ENCODE measurements at places on chromosomes 11 and 22.

DNA sequence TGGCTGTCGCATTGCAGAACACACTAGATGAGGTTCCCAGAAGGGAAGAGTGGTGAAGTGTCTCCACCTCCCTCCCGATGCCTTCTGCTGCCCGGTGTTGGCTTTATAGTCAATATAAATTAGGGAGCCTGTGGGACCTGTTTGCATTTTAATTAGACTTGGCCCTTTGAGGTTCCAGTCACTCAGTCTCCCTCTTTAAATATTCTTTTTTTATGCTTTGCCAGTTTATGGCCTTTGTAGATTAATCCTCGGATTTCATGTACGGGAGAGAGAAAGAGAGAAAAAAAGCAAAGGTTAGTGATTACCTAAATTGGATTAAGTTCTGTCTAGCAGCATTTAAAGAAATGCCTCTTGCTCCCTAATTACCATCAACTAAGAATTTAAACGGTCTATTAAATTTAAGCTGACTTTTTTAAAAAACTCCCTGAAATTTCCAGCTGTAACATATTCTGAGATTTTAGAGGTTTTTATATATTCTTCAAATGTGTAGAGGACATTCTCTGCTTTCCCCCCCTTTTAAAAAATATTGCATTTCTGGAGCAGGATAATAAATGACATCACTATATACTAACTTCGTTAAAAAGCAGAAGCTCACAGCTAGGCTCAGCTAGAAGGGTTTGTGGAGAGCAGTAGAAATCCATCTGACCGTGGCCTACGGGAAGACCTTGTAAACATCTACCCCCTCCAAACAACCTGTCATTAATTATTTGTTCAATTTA lies 84.4 kb downstream of the PRR5L start:
- DNase-seq = no peak

DNA sequence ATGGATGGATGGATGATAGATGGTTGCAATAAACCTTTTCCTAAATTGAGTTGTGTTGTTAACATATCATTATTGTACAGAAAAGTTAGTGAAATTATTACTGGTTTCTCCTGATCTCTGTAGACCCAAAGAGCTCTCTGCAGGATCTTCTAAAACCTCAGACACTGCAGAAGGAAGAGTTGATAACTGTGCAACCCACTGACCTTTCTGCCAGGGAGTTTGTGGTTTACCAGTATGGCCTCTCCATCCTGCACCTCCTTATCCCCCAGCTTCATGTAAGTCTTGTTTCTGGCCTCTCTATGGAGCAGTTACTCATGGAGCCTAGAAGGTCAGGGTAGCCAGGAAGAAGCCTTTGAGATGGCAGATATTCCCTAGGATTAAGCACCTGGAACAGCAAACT lies 45.6 kb downstream of the BTG4 start:
- DNase-seq = no peak

DNA sequence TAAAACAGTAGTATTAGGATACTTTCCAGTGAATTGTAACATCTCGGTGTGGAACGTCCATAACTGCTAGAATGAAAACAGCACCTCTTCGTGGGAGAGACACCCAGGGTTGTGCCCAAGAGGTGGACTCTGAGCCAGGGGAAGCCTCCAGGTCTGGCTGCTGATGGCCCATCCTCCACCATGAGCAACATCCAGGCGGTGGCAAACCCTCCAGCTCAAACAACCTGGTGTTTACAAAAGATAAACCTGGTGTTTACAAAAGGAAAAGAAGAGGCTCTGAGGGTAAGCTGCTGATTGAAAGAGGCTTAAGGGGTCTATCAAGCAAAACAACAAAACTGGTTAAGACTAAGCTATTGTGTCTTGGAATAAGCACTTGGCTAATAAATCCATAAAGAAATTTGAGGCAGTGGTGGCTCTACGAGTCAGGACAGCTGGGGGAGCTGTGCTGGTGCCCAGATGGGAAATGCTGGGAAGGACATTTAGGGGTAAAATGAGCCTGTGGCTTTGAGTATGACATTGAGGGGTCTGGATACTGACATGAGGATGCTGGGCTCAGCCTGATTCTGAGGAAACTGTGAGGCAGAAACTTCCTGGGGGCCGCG lies 909.0 kb downstream of the BRD1 start:
- DNase-seq = no peak

DNA sequence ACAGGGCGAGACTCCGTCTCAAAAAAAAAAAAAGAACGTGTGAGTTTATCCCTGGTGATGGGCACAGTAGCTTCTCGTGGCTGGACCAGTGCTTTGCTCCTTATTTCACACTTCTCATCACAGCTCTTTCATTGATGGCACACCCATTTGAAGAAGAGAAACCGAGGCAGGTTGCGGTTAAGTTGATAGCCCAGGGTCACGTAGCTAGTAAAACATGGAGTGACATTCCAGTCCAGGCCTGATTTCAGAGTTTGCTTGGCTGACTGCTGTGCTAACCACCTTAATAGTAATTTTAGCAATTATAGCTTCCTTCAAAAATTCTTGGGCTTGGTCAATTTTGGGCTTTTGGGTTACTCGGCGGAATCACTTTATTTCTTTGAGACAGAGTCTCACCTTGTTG lies 25.8 kb downstream of the AP2A2 start:
- DNase-seq = no peak

DNA sequence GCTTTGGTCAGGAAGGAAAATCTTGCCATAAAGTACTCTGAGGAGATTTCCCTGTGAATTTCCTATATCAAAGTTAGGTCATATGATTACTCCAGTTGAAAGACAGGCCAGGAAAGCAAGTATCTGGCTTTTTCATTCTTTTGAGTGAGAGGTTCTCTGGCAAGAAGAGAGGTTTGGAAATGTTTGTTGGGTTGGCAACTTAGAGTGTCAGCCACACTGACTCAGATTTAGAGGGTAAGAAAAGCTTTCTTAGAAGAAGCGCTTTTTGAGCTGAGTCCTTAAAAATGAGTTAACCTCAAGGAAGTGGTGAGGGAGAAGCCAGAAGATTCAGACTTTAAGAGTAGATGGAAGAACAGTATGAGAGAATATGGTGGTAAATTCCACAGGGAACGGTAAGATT lies 86.1 kb upstream of the BDNF start:
- DNase-seq = no peak

Measured in left lobe of liver (tissue), 2 donors.